Right lung (tissue), 10 donors: ENCODE measurements at places on chromosomes 12 and 14. TPM values are rescaled to one million over a fixed set of nuclear protein-coding genes. Genes with fewer than 3 reads are reported as not detected.

GRCh38 chr12:30836656-30837445, 82.1 kb upstream of the CAPRIN2 start:
- DNase-seq = no peak

DNA sequence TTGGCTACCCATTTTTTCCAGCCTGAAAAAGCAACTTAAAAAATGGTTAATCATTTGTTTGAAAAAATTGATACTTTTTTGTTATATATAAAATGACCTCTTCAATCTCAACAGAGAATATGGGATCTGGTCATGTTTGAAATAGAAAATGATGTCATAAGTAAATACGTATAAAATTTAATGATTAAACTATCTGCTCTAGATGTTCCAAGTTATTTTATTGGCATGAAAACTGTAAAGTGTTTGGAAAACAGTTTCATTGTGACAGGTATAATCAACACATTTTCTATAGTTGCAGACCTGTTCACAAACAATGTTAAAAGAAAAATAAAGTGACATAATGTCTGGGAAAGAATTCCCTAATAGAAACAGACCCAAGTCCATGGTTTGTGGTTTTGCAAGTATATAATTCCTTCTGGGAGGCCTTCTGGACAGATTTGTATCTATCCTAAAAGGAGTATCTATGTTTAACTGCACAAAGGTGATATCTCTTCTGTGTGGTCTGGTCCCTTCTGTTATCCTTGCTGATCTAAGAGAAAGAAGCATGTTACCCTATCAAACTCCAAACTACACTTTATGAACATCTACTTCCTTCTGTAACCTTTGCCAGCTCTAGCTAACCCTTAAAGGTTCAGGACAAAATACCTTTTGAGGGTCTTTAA, 39.5 kb upstream of the LRIG3 start:
- DNase-seq = no peak

DNA sequence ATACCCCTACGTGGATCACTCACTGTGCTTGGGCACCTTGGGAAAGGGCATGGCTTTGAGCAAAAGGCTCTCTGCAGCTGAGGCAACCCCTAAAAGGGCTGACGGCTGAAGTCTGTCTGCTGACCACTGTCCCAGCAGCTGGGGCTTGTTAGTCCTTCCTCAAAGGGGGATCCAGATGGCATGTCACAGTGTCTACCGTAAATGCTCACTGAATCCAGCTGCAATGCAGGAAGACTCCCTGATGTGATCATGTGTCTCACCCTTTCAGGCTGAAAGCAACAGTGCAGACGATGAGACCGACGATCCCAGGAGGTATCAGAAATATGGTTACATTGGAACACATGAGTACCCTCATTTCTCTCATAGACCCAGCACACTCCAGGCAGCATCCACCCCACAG, 12.4 kb downstream of the OAS1 start:
- DNase-seq = no peak

DNA sequence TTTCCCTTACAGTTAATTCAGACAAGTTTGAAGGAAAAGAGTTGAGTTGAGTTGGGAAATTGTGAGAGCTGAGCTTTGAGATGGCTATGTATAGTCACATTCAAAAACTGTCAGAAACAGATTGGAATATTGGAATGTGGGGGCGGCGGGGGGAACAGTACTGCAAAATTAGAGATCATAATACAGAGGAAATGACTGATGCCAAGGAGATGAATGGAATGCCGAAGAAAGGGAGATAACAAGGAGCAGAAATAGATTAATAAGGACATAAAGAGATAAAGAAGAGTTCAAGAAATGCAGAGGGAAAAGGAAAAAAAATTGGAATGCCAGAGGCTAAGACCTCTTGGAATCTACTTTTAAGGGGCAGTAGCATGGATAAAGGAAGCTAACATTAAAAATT, 3.2 kb upstream of the OR4K5 start:
- DNase-seq = no peak

DNA sequence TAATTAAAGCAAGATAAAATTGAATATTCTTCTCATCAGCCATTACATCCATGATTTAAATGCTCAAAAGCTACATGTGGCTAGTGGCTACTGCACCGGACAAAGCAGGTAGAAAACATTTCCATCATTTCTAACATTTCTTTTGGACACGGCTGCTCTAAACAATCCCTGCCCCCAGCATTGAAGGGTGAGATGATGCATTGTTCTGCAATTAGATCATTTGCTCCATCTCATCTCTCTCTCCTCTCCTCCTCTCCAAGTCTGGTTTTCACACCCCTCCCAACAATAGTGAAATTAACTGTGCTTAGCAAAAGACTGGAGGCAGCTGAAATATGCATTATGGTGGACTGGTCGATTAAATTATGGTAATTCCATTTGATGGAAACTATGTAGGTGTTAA, 288.5 kb downstream of the KSR2 start:
- DNase-seq = no peak

- no peak for DNase-seq
These were observed 7.3 kb downstream of the POMT2 start for GRCh38 chr14:77313371-77313770.

- no peak for DNase-seq
These were observed 202.8 kb upstream of the PELI2 start for GRCh38 chr14:55915456-55915855.

GRCh38 chr14:25250516-25250915, 200.6 kb upstream of the STXBP6 start:
- no peak for DNase-seq

GRCh38 chr14:56821177-56821576, 10.9 kb upstream of the OTX2 start:
- DNase-seq = no peak

- DNase-seq = no peak
These were observed 23.2 kb upstream of the CCNT1 start for GRCh38 chr12:48739618-48740269.

DNA sequence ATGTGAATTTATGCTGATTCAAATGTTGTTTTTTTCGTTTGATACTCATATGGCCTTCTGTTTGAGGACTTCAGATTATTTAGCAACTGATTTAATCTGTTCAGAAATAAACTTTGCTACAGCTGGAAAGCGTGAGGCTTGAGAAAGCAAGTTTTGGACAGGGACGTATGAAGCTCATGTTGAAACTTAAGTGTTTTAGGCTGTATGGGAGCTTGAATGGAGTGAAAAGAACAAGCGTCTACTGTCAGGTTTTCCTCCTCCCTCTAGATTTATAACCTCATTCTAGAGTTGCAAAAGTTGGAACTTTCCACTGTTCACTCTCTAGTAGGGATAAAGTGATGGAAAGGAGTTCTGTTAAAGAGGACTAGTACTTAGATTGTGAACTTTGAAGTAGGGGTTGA, 1.0 kb downstream of the PRPF39 start:
- DNase-seq = peak; percentile 15

DNA sequence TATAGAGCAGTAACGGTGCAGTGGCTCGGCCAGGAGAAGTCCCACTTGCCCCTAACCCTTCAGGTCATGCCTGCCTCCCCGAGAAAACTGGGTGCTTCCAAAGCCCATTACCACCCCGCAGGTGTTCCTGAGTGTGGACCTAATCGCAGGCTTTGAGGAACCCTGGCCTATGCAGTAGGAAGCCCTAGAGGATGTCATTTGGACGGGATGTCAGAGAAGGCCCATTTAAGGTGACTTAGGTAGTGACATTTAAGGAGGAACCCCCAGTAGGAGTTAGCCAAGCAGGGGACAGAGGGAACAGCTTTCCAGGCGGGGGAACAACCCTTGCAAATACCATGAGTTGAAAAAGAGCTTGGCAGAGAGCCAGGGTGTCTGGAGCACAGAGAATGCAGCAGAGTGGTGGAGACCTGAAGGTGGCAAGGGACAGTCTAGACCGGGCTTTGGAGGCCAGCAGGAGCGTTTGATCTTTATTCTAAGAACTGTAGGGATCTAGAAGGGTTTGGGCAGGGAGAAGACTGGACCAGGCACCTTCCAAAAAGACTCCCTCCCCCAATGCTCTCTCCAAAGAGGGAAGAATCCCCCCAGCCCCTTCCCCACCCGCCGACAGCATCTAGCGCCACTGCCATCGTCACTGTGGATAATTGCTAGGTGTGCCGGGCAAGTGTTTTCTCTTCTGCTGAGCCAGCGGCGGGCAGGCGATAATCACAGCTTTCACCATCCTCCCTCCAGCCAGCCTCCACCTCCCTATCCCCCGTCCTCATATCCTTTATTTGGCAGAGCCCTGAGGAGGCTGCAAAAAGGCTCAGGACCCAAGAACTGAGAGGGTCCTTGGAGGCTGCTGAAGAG, 33.3 kb upstream of the BEGAIN start:
- DNase-seq = no peak

GRCh38 chr12:106894774-106895173, 60.9 kb upstream of the TMEM263 start:
- no peak for DNase-seq

DNA sequence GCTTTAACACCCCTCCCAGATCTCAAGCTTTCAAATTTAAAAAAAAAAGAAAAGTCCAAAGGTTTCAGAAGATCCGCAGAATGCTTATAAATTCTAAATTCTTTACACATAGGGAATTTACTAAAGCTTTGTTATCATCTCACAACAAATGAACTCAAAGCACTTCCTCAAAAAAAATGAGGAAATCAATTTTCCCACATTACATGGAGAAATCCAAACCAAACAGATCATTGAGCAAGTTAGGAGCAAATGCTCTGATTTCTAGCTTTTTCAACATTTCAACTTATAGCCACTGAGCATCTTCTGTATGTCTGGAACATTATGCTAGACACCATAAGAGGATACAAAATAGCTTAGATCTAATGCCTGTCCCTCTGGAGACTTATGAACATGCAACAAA, 161.0 kb downstream of the CEP128 start:
- DNase-seq = no peak

DNA sequence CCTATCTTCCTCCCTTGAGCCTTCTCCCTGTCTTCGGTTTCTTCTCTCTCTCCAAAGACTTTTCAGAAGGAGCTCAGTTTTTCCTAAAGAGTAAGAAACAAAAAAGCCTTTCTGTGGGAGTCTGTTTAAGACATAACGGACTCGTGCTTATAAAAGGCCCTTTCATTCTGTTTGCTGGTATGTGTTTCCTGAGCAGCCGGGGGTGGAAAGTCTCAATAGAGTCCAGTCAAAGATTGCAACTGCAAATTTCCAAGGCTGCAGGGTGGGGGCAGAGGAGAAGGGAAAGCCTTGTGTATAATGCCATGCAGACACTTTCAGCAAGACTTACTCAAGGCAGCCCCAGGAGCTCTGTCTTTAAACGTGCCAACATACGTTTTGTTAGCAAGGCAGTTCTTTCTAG, 62.2 kb downstream of the GNG2 start:
- DNase-seq = no peak

GRCh38 chr12:113208041-113208934, 13.0 kb upstream of the TPCN1 start:
- DNase-seq = no peak

- DNase-seq = no peak
These were observed 67.6 kb upstream of the AMN1 start for GRCh38 chr12:31796270-31796951.

GRCh38 chr14:52399104-52399503, 85.0 kb downstream of the PTGER2 start:
- no peak for DNase-seq

- DNase-seq = no peak
These were observed 206.2 kb downstream of the FSCB start for GRCh38 chr14:44300916-44301315.

GRCh38 chr14:103593577-103593976, 30.8 kb downstream of the COA8 start:
- DNase-seq = no peak

PGF gene
- polyA plus RNA-seq = 14.1 TPM

CELA1 gene
- not detected for polyA plus RNA-seq

PTCSC3 gene
- 1.5 TPM for polyA plus RNA-seq

SSTR1 gene
- polyA plus RNA-seq = 1.3 TPM

BHLHE41 gene
- 0.86 TPM for polyA plus RNA-seq

GEMIN2 gene
- polyA plus RNA-seq = 29.2 TPM

TPH2 gene
- polyA plus RNA-seq = not detected
